CD4-positive, alpha-beta T cell treated with Interleukin-15 for 1 hour (primary cell): ENCODE measurements at places on chromosomes 1 and 21.
A peak's percentile ranks its signal among the peaks of the same experiment; 100 is the strongest.

- DNase-seq, result no peak
These were observed 828 bp downstream of the PNRC2 start for GRCh38 chr1:23960291-23961020.

DNA sequence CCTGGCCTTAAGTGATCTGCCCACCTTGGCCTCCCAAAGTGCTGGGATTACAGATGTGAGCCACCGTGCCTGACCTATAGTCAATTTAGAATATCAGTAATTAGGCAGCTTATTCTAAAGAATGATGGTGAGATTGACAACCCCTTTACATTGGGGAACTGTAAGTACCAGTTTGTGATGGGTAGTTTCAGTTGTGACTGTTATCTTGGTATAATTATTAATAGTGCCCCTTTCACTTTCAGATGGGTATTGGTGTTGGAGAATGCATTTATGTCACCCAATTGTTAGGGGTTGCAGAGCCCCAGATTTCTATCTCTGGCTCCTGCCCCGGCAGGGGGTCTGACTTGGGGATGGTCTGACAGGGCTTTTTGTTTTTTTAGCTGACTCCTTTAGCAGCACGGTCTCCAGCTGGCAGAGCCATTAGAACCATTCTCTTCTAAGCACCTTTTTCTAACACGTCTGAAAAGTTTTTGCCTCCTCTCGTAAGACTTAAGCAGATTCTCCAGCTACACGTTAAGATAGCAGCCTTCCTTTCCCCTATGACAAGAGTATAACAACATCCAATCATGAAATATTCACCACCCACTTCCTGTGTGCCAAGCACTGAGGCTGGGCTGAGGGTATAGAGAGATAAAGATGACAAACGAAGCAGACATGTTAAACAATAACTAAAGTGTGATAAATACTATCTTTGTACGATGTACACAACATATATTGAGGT is 157.8 kb downstream of the SDCCAG8 start:
- DNase-seq, result no peak

- DNase-seq, result no peak
These were observed 379.3 kb upstream of the NCAM2 start for GRCh38 chr21:20618878-20619277.

- DNase-seq, result no peak
These were observed 107.5 kb upstream of the AJAP1 start for GRCh38 chr1:4546911-4547310.

GRCh38 chr1:87402241-87403002 is 73.7 kb downstream of the LMO4 start:
- no peak for DNase-seq

DNA sequence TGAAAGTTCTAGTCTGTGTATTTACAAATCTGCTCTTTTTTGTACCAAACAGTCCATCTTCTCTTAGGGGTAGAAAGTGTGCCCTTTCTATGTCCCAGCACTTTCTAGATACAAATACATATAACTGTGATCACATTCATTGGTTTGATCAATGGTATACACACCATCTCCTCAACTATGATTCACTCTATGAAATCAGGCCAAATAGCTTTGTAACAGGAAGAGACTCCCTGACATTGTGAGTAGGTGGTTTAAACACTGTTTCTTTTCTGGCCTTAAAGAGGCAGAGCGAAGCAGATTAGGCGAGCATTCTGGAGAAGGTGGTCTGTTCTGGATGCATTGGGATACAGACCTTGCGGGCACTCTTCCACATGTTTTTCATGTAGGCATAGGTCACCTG is 39.3 kb upstream of the EXOSC10 start:
- DNase-seq, result no peak

DNA sequence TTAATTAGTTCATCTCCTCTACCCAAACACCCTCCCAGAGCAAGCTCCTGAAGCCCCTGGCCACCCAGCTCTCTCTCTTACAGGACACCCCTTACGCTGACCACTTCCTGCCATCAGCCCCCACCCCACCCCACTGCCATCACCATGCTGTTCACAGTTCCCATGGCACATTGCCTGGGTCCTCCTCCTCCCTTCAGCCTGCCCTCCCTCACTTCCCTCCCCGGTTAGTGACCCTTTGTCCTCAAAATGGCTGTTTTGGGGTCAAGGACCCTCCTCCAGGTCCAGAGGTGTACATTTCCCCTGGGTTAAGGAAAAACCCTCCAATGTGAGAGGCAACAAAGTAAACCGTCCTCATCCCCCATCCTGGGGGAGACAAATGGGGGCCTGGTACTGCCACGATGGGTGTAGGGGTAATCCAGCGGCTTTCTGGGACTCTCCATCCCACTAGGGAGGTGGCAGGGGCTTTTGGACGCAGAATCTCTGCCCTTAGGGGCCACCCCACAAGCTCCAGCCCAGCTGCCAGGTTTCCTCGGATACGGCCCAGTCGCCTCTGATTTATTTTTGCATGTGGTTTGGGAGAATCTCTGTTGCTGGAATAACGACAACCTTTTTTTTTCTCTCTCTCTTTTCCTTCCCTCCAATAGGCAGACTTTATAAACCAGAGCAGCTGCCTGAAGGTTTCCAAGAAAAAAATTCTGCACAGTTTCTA is 8.5 kb downstream of the CAMK2N1 start:
- DNase-seq, result no peak

- no peak for DNase-seq
These were observed 35.8 kb downstream of the SSBP3 start for GRCh38 chr1:54370287-54370989.

- DNase-seq, result no peak
These were observed 9.5 kb downstream of the DPT start for GRCh38 chr1:168719306-168720111.

GRCh38 chr1:247840818-247841217 is 878 bp downstream of the OR11L1 start:
- DNase-seq, result no peak

GRCh38 chr1:231210126-231210525 is 30.9 kb upstream of the GNPAT start:
- DNase-seq, result no peak

GRCh38 chr1:236354330-236355147 is 39.5 kb upstream of the EDARADD start:
- DNase-seq, result no peak

GRCh38 chr1:10515301-10515975 is 40.7 kb downstream of the PEX14 start:
- DNase-seq, result no peak

- DNase-seq, result no peak
These were observed at the start of gene SLC27A3 for GRCh38 chr1:153774780-153775457. TSS of gene SLC27A3 (plus strand) at chr1:153775407. CDS start at chr1:153775498, 91 bp downstream.

GRCh38 chr1:59397139-59397858 is 100.4 kb downstream of the FGGY start:
- no peak for DNase-seq

DNA sequence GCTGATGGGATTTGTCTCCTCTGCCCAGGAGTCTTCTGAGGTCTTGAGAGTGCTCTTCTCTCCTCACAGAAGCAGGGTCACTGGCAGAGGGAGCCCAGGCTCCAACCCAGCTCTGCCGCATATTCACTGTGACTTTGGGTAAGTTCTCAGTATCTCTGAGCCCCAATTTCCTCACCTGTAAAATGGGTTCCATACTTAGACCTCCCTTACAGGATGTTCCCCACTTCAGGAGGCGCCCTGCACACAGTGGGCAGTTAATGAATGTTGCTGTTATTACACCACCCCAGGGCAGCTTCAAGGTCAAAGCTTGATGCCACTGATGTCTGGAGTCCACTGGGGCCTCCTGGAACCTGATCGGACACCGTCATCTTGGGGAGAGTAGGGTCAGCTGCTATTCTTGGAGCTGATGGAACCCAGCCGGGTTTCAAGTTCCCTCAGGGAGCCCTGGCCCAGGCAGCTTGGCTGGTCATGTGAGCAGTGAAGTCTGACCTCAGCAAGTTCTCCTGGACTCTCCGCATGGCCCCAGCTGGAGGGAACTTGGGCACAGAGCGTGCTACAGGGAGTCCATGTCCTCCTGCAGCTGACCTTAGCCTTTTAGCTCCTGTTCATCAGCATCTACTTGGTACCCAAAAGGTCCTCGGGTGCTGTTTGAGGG is 21.8 kb downstream of the COA7 start:
- DNase-seq, result no peak

DNA sequence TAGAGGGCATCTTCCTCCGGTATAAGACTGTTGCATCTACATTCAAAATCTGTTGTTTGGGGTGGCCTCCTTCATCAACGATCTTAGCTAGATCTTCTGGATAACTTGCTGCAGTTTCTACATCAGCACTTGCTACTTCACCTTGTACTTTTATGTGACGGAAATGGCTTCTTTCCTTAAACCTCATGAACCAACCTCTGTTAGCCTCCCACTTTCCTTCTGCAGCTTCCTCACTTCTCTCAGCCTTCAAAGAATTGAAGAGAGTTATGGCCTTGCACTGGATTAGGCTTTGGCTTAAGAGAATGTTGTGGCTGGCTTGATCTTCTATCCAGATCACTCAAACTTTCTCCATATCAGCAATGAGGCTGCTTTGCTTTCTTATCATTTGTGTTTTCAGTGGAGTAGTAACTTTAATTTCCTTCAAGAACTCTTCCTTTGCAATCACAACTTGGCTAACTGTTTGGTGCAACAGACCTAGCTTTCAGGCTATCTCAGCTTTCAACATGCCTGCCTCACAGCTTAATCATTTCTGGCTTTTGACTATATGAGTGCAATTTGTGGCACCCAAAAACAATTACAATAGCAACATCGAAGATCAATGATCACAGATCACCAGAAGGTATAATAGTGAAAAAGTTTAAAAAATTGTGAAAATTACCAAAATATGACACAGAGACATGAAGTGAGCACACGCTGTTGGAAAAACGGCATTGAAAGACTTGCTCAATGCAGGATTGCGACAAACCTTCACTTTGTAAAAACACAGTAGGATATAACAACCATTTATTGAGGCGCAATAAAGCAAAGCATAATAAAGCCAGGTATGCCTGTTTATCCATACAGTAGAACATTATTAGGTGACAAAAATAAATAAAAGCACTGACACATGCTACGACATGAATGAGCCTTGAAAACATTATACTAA is 56.7 kb upstream of the GFI1 start:
- no peak for DNase-seq

DNA sequence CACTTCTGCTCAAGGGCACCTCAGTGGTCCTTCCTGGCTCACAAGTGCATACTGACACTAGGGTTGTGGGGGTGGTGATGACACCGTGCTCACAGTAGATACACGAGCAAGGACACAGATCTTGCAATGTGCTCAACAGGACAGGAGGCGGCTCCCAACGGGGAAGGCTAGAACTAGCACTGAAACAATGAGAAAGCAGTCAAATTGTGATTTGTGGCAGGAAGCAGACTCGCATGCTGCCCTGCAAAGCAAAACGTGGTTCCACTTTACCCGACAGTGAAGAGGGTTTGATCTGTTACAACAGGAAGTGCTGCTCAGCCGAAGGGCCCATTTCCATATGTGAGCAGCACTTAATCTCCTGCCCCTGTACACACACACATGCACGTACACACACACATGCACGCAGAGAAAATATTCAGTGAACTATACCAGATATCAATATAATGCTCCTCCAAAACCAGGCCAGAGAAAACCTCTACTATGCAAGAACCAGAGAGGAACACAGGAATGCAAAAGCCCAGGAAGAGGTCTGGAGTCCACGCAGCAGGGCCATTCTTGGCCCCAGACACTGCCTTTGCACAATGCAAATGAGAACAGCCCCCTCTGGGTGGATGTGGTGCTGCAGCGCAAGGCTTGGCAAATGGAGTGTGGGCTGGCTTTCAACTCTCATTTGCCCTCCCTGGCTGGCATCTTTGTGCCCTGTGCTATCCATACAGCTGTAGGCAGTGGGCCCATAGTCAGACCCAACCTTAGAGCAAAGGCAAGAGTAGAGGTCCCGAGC is 47.1 kb downstream of the KANK4 start:
- DNase-seq, result peak; percentile 36

- no peak for DNase-seq
These were observed 9.8 kb upstream of the IRF2BP2 start for GRCh38 chr1:234619794-234620247.

- no peak for DNase-seq
These were observed 53.1 kb downstream of the XCL1 start for GRCh38 chr1:168629466-168629865.

DNA sequence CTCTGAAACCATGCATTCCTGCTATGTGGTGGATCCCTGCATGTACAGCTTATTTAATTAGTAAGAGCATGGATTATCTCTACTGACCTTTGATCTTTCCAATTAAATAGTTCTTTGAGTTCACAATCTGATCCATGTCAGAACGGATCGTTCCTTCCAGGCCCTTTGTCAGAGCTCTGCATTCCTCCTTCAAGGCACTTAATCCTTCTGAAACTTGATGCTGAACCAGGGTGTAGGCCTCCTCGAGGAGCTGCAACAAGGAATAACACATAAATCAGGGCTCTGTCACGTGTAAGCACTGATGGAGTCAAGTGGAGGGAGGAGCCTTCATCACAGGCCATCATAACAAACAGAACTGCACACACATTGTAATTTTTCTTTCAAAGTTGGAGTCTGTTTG is 68.4 kb upstream of the EDEM3 start:
- DNase-seq, result no peak

- no peak for DNase-seq
These were observed 12.8 kb upstream of the KLF17 start for GRCh38 chr1:44105810-44106209.

- no peak for DNase-seq
These were observed 49.5 kb downstream of the EPS15 start for GRCh38 chr1:51469518-51469917.

- DNase-seq, result no peak
These were observed 3.8 kb upstream of the PARS2 start for GRCh38 chr1:54768093-54768492.

DNA sequence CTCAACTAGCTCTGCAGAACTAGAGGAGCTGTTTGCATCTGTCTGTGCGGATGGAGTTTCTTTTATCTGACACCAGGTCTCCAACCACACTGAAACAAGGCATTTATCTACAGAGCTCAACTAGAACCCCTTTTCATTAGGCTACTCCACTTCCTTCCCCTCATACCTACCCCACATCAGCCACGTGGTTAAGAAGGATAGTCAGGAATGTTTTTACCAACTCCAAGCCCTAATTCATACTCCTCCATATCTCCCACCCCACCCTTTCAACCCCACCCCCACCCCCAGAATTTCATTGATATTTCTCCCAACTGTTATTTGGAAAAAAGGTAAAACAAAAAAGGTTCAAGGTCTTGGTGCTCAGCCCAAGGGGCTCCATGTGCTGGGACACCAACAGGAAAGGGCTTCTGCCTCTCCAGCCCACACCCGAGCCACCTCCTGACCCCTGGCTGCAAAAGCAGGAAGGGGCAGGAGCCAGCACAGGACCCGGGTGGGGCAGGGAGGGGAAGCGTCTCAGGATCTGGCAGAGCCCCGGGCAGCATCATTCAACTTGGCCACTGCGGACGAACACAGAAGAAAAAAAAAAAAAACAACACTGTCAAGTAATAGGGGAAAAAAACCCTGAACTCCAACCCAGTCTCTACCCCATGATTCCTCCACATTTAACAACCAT is 7.0 kb downstream of the ENSA start:
- no peak for DNase-seq

DNA sequence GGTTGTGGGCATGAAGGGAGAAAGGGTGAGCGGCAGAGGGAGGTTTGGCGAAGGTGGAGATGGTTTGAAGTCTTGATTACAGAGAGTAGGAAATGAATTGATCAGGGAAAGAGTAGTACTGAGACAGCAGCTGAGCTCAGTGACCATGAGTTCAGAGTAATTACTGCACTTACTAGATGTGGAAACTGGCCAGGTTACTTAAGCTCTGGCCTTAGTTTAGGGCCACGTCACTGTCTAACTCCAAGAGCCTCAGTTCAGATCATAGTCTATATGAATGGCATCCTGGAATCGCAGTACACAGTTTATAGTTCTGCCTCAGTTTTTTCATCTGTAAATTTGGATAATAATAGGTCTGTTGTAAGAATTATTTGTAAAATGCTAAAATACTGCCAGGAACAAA is 78.1 kb downstream of the KCTD3 start:
- DNase-seq, result no peak
